NCI-H526 (cell line): ENCODE measurements at places on chromosomes 16 and 17.

DNA sequence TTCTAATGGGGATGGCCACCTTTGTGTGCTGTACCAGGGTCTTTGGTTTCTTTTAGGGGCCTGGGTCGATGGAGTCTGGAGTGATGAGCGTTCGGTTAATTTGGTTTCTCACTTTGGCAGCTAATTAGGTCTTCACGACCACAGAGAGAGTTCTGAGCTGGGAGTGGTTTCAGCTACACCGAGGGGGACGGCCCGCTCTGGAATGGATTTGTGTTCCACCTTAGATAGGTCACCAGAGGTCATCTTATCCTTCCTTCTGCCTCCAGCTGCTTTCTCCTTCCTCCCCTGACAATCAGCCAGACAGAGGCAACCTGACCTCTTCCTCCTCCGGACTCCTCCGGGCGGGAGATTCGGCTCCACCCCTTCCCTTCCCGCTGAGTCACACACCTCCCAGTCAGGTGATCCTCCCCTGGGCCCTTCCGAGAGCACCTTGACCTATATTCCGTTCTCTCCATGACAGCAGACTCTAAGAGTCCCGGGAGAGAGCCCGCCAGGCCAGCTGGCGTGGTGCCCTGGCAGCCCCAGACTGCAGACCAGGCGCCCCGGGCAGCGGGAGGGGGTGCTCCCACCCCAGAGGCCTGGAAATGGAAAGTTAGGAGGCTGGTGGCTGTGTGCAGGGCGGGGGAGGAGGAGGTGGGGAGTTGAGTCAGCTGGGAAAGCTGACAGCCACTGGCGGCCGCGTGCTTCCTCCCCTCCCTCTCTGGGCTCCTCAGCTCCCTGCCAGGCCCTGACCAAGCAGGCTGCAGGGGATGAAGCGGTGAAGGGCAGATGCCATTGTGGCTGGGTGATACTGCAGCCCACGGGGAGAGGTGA lies 44.7 kb downstream of the CHD9 start:
- peak; percentile 92 for DNase-seq

DNA sequence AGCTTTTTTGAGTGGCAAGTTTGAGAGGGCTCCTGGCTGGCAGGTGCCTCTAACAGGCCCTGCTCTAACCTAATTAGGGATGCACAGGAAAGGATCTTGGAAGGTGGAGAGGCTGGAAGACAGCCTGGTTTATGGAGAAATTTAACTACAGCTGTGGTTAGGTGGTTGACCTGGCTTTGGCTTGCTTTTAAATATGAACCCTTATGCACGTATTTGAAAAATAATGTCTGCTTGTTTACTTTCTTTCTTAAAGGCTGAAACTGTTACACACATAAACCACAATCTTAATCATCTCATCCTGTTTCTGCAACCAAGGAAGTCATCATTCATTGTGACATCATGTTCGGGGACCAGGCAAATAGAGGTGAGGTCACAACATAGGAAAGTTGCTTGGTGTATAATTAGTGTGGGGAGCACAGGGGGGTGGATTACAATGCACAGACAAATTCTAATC lies 23.1 kb upstream of the DHRS13 start:
- no peak for DNase-seq

GRCh38 chr16:81755915-81756614 lies 23.0 kb upstream of the PLCG2 start:
- no peak for DNase-seq

GRCh38 chr16:69276148-69277115 lies 34.7 kb upstream of the VPS4A start:
- no peak for DNase-seq

- no peak for DNase-seq
Measured at GRCh38 chr16:17658881-17659280, 188.1 kb upstream of the XYLT1 start.

DNA sequence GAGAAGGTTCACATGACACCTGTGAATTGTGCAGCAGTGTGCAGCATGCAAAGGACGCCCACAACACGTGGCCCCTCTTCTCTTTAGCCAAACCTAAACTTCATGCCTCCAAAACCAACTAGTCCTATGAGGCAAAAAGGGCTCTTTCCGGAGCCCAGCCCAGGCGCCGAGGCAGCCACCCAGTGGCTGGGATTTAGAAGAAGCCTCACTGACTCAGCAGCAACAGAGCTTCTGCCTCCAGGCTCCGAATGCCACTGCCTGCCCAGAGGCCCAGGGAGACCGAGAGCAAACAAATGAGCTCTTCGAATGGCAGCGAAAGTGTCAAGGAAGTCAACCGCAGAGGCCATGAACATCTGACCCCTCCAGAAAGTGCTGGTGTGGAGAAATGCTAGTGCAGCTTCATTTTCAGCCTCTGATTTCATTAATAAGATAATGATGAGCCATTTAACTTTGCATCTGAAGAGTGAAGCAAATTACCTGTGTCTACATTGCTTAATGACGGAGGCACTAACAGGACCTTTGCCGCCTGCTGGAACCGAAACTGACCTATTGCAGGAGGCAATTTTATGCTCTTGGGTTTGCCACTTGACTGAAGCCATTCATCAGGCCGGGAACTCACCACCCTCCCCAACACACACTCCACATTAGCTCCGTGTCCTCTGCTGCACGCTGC lies 157.7 kb upstream of the RPL38 start:
- DNase-seq, result no peak

GRCh38 chr16:2858245-2859025 lies 465 bp upstream of the PRSS22 start:
- DNase-seq, result peak; percentile 65

GRCh38 chr16:75238132-75238852 lies 13.1 kb downstream of the BCAR1 start:
- no peak for DNase-seq

GRCh38 chr16:26118575-26118974 lies 426.8 kb downstream of the HS3ST4 start:
- DNase-seq, result no peak

DNA sequence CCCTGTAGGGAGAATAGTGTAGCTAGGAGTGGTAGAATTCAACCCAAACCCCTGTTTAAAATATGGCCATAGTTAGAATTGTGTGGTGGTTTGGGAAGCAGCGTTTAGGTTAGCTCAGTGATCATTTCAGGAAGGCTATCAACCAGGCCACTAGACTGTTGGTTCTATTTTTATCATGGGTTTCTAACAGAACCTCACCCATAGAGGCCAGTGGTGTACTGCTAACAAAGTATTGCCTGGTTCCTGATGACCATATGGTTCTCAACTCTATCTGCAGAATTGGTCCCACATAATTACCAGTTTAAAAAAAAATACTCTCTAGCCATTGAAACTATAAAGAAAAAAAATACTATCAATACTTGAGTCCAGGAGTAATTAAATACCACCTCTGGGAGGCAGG lies 70.5 kb upstream of the RASL10B start:
- DNase-seq, result no peak
